ENCODE measurements at places on chromosomes 4 and X.

- no peak for DNase-seq
Observed at GRCh38 chrX:106286053-106286650, 118.0 kb downstream of the PWWP3B start.

GRCh38 chr4:112374850-112375249 lies 77.7 kb downstream of the ALPK1 start:
- DNase-seq: no peak

DNA sequence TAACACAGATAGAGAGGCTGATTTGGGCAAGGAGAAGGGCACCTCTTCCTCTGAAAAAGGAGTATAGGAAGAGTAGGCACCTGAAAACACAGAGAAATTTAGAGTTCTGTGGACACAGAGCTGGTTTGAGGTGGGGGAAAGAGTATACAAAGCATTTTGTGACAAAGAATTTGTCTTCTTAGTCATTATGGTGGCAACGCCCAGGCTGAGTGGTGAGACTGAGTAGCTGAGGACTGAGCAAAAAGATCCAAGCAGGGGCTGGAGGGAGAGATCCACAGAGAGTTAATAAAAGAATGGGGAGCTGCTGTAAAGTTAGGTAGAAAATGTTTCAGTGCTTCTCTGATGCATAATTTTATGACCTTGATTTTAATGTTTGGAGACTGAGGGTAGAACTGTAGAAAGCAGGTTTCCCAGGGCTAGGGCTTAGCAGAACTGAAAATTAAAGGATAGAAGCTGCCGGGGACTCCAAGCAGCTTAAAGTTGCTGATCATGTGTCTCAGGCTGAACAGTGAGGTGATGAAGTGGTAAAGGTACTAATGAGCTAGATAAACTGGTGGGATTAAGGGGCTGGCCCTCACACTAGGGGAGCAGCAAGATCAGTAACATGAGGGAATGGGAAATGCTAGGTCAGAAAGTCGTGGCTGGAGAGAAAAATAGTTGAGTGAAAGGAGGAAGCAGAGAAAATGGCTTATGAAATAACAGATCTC lies 118.9 kb downstream of the CEP44 start:
- no peak for DNase-seq

- DNase-seq: no peak
Observed at GRCh38 chrX:11698702-11699101, 33.0 kb upstream of the ARHGAP6 start.

DNA sequence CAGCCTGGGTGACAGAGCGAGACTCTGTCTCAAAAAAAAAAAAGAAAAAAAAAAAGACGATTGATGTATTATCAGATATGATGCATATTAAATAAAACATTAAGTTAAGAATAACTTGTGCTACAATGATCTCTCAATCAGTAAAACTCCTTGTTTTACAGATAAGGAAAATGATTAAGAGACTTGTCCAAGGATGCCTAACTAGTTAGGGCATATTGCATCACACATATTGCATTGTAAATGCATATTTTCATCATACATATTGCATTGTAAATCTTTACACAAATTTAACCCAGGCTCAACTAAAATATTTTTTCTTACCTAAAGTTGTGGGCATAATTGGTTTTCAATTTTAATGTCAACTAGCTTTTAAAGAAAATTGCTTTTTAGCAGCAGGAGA lies 26.3 kb downstream of the TBCK start:
- DNase-seq: no peak

- DNase-seq: peak; percentile 55
Observed at GRCh38 chrX:65679071-65679540, 11.7 kb downstream of the MSN start.

DNA sequence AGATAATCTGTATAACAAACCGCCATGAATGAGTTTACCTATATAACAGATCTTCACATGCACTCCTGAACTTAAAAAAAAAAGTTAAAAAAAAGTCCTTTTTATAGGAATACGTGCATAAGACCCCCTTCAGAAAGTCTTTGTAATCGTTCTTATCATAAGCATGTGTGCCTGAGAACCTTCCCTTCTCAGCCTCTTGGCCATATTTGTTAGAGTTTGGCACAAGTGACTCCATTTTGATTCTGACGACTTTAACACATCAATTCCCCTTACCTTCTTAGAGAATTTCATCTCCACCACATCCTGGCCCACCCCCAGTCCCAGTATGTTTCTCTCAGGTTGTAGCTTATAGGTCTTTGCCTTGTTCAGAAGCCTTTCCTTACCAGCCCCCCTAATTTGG lies 16.0 kb upstream of the ANXA5 start:
- no peak for DNase-seq
